ENCODE measurements at places on chromosomes 6 and 20.

DNA sequence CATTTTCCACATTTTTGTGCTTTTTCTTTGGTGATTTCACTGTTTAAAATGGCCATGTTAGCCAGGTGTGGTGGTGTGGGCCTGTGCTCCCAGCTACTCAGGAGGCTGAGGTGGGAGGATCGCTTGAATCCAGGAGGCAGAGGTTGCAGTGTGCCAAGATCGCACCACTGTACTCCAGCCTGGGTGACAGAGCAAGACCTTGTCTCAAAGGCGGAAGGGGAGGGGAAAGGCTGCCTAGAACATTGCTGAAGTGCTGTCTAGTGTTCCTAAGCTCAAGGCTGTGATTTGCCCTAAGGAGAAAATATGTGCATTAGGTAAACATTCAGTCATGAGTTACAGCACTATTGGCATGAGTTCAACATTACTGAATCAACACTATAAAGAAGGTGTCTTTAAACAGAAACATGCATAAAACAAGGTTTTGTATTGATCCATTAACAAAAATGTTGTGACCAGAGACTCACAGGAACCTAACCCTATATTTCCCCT is 14.0 kb downstream of the ZC2HC1B start:
- no peak for DNase-seq

DNA sequence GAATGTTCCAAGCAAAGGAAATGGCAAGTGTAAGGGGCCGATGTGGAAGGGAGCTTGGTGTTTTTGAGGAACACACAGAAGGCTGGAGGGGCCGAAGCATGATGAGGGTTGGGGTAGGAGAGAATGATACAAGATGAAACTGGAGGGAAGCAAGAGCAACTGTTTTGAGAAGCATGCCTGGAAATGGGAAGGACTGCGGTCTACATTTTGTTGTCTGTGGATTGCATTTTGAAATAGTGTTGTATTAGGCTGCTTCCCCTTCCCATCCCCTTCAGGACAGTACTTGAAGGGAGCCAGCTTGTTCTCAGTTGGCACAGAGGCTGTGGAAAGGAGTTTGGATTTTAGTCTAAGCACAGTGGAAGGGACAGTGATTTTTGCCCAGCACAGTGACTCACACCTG is 2.2 kb downstream of the TM9SF4 start:
- DNase-seq = no peak

DNA sequence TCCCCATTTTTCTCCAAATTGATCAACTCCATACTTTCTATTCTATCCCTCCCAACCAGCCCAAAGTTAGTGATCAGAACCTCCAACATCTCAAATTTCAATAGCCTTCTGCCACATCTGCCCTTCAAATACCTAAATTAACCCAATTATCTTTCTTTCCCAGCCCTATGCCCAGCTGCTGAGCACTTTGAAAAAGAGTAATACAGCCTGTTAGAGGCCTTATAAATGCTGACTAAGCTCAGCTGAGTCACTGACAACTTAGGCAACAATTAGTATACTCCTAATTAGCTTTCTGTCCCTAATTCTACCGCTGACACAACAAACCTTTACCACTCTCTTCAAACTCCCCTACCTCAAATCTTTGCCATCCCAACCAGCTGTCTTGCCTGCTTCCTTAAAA is 23.5 kb downstream of the RUNX2 start:
- no peak for DNase-seq

- peak; percentile 21 for DNase-seq
Measured at GRCh38 chr6:54050750-54051149, 60.5 kb upstream of the MLIP start.

DNA sequence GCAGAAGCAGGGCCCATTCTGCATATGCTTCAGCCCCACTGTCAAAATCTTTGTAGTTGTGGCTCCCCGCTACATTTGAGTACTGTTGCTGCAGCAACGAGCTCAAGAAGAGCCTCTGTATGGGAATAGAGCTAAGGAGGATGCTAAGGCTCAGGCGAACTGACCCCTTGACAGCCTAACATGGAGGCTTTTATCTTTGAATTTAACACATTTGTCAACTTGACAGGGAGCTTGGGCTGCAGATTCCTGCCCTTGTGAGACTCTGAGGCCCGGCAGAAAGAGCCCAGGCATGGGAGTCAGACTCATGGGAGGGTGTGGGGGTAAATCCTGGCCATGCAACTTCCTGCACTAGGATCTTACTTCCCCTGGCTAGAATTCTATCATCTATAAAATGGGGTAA is 278.7 kb upstream of the CITED2 start:
- DNase-seq = no peak

DNA sequence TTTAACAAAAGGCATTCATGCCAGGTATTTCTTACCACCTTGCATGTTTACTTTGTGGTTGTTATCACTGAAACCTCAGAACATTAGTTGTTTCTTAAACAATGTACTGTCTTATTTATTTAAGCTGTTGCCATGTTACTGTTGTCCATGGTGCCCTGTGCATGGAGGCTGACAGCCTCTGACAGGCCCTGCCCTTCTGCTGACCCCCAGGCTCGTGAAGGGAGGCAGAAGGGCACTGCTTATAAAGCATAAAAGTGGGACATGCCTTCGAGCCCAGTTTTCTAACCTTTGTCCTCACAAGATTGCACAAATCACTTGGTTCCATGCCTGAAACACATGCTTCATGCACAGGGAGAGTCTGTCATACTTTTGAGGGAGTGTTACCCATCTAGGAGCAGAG is 46.7 kb upstream of the CLIC5 start:
- peak; percentile 15 for DNase-seq

GRCh38 chr6:29747688-29748250 is 24.5 kb downstream of the HLA-F start:
- no peak for DNase-seq

- DNase-seq = no peak
Measured at GRCh38 chr20:32209850-32210605, 2.3 kb downstream of the POFUT1 start.

DNA sequence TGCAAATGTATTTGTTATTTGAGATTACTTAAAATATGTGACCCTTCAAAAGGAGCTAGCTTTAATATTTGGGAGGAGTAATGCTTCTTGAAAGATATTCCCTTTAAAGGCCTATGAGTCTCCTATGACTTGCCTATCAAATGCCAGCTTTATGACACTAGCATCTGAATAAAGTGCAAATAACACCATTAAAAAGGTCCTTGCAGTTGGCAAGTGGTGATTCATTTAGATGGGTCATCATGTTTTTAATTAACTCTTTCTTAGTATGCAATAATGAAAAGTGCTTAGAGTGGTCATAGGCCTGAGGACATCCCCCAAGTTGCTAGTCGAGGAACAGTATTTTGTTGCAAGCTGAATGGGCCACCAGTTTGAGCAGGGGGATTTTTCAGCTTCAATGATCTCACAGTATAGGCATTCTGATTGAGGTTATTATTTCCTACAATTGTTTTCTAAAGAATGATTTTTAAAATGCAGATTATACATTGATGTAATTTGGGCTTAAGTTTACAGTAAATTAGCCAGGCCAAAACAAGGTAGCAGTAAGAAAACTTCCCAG is 3.7 kb upstream of the CD2AP start:
- no peak for DNase-seq

GRCh38 chr6:103675807-103676406 is 1183.8 kb downstream of the HACE1 start:
- no peak for DNase-seq

- no peak for DNase-seq
Measured at GRCh38 chr6:96760153-96760687, 77.1 kb downstream of the GPR63 start.

GRCh38 chr6:115885636-115886366 is 174.9 kb downstream of the FRK start:
- no peak for DNase-seq

GRCh38 chr6:73657201-73657600 is 3.4 kb upstream of the SLC17A5 start:
- no peak for DNase-seq

DNA sequence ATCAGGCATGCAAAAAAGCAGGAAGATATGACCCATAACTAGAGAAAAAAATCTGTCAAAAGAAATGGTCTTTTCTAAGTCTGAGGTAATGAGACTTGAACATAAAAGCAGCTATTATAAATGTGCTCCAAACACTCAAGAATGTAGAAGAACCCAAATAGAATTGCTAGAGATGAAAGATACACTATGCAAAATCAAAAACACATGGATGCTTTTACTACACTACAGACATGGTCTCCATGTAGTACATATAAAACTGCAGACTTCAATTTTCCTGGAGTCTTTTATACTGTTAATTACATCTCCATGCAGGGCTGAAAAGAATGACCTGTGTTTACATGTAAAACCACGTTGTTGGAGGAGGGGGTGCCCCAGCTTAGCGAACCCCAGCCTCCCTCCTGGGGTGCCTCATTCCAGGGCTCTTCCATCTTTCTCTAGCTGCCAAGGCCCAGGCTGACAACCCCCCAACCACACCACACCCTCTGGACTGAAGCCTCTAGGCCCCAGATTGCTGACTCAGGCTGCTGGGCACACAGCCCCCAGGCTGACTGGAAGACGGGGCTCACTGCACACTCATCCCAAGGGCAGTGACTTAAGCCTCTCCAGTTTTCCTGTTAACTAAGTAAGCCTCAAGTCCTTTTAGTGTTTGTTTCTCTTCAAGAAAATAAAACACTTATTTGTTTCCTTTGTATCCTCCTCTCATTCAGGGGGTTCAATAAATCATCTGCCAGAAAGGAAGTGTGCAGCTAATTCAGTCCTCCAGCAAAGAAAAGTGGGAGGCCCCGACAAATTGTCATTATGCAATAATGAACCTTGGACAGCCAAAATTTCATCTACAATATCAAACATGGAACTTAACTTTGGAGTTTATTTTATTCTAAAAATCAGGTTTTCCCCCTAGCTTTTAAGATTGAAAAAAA is 26.0 kb upstream of the PLAGL1 start:
- peak; percentile 78 for DNase-seq

GRCh38 chr6:14306151-14306906 is 188.8 kb downstream of the CD83 start:
- no peak for DNase-seq

DNA sequence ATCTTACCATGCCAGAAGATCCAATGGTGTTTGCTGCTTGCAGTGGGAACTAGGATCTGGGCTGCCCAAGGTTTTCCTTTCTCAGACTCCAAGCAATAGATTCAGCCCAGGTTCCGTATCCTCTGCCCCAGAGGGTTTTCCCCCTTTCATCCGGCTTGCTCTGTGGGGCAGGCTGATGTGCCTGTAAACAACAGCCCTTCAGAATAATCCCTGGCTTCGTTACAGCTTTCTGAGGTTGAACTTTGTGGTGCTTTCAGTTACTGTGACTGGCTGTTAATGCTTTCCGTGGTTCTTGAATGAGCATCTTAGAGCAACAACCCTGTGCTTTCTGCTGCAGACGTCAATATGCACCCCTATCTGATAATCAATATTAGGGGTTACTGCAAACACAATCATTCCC is 400.4 kb downstream of the BTBD3 start:
- DNase-seq = no peak

GRCh38 chr6:162014069-162014811 is 713.3 kb downstream of the PRKN start:
- no peak for DNase-seq

DNA sequence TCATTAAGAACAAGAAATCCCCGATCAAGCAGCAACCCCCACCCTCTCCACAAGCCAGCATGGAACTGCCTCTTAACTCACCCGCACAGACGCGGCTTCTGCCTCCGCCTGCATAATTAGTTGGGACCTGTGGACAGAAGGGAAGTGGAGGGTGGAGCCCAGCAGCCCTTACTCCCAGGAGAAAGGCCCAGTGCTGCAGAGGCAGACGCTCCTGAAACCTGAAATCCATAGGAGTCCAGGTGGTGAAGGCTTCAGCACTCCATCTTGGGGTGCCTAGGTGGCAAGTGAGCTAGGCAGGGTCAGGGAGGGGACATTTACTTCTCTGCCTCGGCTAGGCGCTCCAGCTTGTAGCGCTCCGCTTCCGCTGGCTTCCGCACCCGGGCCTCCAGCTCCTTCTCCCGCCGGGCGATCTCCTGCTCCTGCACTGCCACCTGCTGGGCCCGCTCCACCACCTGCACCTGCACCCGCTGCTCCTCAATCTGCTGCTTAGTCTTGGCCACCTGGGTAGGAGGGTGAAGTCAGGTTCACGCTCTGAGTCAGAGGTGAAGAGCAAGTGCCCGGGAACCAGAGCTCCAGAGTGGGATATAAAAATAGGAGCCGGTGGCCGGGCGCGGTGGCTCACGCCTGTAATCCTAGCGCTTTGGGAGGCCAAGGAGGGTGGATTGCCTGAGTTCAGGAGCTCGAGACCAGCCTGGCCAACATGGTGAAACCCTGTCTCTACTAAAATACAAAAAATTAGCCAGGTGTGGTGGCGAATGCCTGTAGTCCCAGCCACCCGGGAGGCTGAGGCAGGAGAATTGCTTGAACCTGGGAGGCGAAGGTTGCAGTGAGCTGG is 10.7 kb downstream of the TUBB start:
- peak; percentile 65 for DNase-seq

DNA sequence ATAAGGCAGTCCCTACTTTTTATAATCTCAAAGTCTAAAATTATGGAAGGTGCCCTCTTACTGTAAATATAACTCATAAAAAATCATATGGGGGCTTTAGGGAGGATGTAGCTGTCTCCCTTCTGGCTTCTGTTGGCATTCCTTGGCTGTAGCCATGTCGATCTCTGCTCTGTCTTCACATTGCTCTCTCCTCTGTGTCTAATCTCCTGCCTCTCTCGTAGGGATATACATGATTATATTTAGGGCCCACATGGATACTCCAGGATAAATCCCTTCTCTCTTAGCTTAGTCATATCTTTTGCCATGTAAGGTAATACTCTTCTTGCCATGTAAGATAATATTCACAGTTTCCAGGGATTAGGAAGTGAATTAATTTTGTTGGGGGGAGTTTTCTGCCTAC is 28.6 kb downstream of the CDS2 start:
- no peak for DNase-seq

All from fibroblast of lung (primary cell).